ENCODE measurements at places on chromosomes 3 and 15. TPM values are rescaled to one million over a fixed set of nuclear protein-coding genes. Genes with fewer than 3 reads are reported as not detected.

The TGM4 gene
- total RNA-seq = 0.18 TPM

The ADGRG7 gene
- not detected for total RNA-seq

The SLC27A2 gene
- total RNA-seq = 32.2 TPM

The FAN1 gene
- 11.4 TPM for total RNA-seq

The FBXO40 gene
- total RNA-seq = not detected

The SEMA3G gene
- total RNA-seq = 0.13 TPM

The RTP1 gene
- total RNA-seq = not detected
